Ascending aorta (tissue), 2 donors: ENCODE measurements at places on chromosomes 6 and 20. TPM values are rescaled to one million over a fixed set of nuclear protein-coding genes. Genes with fewer than 3 reads are reported as not detected.

- no peak for DNase-seq
Measured at GRCh38 chr6:37463110-37463509, 30.1 kb downstream of the CMTR1 start.

DNA sequence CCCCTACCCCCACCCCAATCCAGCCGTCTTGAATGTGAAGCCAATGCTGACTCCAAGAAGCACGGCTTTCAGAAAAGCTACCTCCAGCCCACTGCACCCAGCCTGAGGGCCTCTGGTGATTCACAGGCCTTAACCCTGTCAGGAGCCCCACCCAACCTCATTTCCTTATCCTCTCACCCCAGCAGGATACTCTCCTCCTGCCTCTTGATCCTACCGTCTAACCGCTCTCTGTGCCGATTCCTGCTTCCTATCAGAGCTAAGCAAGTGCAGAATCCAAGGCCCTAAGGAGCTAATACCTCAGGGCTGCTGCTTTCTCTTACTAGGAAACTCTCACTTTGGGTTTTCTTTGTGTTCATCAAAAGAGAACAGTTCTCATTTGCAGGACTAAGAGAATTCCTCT lies 47.2 kb downstream of the TRERF1 start:
- DNase-seq, result no peak

GRCh38 chr6:41278699-41279405 lies 7.6 kb downstream of the TREM1 start:
- DNase-seq, result no peak

GRCh38 chr20:37524859-37525708 lies 2.6 kb downstream of the BLCAP start:
- peak; percentile 27 for DNase-seq

- DNase-seq, result no peak
Measured at GRCh38 chr6:125821825-125822281, 31.1 kb downstream of the NCOA7 start.

- DNase-seq, result no peak
Measured at GRCh38 chr20:15867899-15868298, 705.3 kb downstream of the KIF16B start.

- no peak for DNase-seq
Measured at GRCh38 chr6:169996378-169997051, 245.1 kb downstream of the ERMARD start.

DNA sequence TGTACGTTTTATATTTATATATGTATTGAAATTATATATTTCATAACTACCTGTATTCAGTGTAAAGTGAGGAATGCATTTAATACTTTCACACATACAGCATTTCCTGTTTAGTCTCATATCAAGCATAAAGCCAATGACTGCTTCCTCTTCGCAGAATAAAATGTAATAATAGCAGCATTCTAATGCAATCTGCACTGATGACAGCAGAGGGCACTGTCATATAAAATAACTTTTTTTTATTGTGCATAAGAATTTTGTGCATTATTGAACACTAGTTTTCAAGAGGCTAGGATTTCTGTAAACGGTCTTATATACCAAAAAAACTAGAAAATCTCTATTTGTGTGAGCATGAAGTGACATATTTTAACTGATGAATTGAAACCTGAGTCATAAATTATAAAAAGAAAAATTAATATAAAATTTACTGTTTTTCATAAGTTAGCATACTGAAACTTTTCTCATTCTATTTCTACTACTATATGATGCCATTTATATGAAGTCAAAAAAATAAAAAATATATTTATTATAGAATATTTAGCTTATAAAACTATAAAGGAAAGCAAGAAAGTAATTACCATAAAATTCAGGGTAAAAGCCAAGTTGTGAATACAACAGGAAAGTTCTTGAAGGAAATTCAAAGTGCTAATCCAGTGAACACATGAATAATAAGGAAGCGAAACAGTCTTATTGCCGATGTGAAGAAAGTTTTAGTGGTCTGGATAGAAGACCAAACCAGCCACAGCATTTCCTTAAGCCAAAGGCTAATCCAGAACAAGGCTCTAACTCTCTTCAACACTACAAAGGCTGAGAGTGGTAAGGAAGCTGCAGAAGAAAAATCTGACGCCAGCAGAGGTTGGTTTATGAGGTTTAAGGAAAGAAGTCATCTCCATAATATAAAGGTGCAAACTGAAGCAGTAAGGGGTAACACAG lies 36.3 kb downstream of the RNF146 start:
- DNase-seq, result no peak

GRCh38 chr6:116971959-116972358 lies 94.9 kb downstream of the RFX6 start:
- DNase-seq, result no peak

DNA sequence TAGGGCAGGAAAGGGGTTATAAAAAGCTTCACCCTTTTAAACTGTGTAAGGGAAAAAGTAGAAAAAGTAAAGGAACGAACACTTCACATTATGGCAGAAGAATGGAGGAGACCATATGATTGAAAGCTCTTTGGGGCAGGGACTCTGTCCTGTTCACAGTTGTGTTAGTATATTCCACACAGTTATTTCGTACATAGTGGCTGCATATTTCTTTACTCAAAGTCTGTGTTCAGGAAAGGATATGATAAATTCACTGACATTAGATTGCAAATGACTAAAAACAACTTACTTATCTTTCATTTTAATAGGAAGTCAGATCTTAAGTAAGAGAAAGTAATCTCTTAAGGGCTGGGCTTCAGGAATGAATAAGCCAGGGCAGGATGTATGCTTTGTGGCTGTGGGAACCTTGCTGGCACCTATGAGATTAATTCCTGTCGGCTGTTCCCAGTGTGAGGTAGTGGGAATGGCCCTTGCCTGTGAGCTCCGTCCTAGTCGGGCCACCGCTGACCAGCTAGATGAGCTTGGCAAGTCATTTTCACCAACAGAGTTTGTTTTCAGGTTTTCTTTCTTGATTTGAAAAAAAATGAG lies 11.2 kb downstream of the PPP1R14C start:
- no peak for DNase-seq

DNA sequence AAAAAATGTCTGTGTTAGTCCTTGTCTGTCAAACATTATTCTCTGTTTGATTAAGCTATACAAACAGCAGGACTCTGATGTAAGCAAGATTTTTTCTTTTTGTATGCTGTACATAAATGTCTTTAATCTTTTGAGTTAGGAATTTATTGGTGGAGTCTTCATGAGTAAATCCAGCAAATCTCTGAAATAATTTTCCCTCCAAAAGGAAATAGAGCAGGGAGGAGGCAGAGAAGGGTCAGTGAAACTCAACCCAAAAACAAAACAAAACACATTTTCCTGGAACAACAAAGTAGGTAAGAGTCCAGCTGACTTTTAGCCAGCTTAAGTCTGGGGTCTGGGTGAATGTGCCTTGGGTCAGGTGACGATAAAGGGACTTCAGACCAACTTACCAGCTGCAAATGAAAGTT lies 113.7 kb downstream of the FOXA2 start:
- no peak for DNase-seq

- DNase-seq, result no peak
Measured at GRCh38 chr6:138736640-138737039, 36.9 kb upstream of the CCDC28A start.

DNA sequence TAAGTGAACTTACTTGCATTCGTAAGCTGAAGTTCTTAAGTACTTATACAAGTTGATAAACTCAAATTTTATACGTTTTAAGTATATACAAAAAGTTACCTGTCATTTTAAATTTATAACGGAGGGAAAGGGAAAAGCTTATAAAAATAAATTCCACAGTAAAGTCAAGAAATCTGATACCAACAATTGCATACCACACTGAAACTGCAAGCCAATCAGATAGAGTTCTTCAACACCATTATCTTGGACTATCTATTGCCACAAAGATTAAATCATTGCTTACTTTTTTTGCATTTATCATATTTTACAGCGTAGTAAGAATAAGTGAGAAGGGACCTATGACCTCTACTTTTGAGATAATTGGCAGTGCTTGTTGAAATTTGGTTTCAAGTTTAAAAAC lies 386.7 kb downstream of the TFAP2A start:
- no peak for DNase-seq

DNA sequence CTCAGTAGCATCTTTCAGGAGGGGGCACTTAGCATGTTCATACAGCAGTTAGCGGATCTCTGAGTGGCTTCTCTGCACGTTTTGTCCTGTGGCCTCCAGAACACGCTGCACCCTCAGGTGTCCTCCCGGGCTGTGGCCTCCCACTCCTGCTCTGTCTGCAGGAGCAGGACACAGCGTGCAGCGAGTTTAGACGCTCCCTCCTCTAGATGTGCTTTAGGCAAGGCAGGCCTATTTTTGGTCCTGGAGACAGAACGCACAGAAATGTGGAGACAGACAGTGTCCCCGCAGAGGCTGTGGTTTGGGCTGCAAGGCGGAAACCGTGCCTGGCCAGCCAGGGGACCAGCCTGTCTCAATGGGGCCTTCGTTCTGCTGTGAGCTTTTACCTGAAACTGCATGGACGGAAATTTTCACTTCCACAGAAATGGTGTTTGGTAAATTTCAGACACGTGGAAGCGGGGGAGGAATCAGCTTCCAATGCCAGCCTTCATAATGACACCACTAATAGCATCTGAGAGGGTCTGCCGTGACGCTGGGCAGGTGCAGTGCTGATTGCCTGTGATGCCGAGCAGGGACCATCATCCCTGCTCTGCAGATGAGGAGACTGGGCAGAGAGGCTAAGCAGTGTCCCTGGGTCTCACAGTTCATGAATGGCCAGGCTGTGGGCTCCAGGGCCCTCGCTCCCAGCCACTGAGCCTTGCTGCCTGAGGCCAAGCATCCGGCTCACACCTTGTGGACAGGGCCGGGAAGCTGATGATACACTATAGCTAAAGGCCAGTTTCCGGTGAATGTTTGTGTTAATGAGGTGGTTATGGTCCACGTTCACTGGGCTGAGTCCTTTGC lies 120.9 kb downstream of the SYCP2 start:
- DNase-seq, result no peak

DNA sequence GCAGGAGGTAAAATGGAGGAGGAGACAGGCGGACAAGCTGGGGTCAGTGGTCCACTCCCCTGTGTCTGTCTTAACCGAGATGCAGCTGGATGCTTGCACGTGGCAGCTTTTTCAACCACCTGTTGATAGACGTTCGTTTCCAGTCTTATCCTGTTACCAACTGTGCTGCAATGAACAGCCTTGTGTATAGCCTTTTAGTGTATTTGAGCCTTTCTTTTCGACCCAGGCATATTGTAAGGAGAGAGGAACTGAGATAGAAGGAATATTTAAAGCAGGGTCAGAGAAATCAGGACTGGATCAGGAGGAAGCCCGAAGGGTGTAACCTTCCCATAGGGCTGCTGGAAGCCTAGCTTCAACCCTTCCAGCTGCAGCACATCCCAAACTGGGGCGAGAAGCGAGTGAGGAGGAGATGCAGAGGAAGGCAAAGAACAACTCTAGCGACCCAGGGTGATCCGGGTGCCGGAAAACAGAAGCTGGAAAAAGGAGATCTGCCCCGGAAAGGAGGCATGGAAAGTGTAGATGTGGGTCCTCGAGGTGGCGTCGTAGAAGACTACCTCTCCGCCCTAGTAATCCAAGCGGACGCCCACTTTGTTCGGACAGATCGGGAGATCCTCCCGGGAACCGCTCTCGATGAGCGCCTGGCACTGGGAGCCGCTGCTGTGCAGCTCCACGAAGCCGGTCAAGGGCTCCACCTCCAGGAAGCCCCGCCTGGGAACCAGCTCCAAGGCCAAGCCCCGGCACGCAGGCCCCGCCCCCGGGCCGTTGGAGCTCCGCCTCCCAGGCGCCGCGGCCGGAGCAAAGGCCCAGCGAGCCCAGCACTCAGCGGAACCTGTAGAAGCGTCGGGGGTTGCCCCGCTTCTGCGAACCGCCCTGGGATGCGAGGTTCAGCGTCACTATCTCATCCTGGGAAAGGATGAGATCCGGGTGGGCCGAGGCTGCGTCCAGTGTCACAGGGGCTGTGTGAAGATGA lies 11.2 kb downstream of the TRIM31 start:
- DNase-seq, result peak; percentile 88

GRCh38 chr6:44556046-44556445 lies 168.5 kb downstream of the CDC5L start:
- no peak for DNase-seq

DNA sequence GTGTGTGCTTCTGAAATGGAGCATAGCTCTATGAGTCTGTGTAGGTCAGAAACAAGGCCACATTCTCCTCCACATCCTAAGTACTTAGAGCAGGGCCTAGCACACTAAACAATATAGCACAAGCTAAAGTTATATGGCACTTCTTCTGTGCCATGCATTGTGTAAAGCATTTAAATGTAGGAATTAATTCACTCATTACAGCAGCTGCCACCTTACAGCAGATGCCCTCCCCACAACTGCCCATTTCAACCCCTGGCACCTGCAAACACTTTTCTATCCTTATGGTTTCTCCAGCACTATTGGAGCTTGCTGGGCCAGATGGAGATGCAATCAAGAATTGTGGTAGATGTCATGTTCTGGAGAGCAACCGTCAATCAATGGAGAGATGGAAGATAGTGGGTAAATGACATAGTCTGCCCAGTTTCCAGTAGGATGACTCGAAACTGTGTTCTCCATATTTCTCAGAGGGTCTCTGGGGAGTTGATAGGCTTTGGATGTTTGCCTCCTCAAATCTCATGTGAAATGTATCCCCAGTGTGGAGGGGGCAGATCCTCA lies 373.7 kb downstream of the DOK5 start:
- DNase-seq, result no peak

DNA sequence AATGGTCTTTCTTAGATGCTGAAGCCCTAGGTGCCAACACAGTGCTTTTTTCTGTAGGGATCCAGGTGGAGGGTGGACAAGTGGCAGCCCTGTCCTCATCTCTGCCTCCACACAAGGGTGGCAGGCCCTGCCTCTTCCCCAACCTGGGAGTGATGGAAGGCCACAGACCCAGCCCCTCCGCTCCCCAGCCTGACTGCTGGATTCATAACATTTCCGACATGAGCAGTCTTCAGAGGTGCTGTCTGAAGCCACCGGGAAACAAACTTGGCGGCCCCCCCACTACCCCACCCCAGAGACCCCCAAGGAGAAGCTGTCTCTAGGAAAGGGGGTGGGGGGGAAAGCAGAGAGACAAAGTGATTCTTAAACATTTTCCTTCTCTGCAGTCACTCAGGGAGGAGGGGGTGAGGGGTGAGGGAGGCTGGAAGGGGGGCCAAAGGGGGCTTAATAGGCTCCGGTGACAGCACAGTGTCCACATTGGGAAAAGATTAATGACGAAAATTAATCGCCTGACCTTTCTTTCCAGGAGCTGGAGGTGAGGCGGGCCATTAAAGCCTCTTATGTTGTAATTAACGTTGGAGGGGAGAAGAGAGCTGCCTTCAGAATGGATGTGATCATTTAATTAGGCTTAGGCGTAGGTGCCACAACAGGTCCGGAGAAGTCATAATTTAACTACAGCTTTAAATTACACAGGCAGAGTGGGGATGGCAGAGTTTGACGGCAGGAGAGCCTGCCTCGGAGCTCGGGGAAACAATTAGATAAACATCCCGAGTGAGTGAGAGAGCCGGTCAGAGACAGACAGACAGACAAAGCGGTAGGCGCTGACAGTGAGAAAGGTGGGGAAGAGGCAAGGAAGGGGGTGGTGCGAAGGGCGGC lies 76.8 kb upstream of the FOXP4 start:
- no peak for DNase-seq

- DNase-seq, result no peak
Measured at GRCh38 chr6:157995458-157995857, 13.8 kb downstream of the SYNJ2 start.

The BTNL2 gene
- not detected for total RNA-seq

The PGBD1 gene
- total RNA-seq, result 3.0 TPM

The CAP2 gene
- 7.1 TPM for total RNA-seq

The HCRTR2 gene
- total RNA-seq, result not detected
